ENCODE measurements at places on chromosomes 6 and 20.

DNA sequence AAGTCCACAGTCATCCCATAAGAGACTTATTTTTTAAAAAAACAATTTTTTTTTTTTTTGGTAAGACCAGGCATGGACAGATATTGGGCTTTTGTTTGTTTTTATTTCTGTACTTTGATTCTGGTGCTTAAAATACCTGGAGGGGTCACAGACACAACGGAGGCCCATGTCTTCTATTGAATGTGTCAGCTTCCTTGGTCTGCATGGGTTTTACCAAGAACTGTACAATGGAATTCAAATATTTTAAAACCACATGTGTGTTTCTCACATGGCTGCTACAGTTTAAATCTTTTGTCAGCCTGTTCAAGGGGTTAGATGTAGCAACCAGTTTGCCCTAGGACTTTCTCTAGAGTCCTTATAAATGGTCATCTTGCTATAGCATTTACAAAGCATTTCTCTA is 139.8 kb downstream of the SOX4 start:
- DNase-seq, result no peak

- no peak for DNase-seq
These were observed 44.4 kb downstream of the MDFI start for GRCh38 chr6:41682497-41683272.

DNA sequence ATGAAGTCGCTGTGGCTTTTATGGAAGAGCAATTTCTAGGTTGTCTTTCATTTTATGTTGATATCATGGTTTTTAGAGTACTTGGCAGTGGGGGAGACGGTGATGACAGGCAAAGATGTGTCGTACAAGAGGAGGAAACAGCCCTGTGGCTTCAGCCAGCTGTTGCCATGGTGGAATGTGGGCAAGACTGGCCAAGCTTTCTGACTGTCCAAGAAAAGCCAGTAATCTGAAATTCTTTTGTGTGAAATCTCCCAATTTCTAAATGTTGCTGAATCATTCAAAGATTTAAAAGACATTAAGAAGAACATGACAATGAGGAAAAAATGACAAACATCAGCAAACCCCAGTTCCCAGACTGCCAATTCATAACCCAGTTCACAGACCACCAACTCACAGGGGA is 23.1 kb downstream of the PFDN4 start:
- DNase-seq, result no peak

GRCh38 chr20:33551778-33552177 is 61.9 kb downstream of the CBFA2T2 start:
- no peak for DNase-seq

DNA sequence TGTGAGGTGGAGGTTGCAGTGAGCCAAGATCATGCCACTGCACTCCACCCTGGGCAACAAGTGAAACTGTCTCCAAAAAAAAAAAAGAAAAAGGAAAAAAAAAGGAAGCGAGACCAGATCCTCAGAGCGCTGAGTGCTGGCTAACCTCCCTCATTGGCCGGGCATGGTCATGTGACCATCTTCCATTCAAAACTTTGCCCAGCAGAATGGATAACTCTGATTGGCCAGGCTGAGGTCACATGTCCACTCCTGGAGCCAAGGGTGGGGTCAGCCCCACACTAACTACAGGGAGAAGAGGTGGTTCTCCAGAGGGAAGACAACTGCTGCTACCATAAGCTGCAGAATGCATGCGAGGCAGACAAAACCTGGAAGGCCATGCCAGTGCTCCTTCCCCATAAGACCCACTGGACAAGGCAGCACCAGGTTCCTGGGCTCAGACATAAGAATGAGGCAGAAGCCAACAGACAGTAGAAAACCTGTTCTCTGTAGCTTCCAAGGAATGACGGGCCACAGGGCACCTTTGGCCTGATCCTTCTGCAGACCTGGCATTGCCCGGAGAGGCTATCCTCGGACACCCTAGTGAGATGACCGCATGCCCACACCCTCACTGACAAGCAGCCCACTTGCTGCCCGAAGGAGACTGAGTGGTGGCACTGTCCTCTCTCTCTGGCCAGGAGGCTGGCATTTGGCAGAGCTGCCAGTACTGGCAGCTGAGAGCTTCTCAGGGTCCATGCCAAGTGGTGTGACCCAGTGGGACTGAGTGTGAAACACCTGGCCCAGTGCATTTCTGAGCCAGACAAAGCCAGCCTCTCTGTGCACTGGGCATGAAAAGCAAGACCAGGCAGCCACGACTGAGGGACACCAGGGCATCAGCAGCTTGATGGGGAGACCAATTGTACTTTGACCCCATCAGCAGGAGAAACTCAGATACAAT is 311.9 kb upstream of the SULF2 start:
- no peak for DNase-seq

DNA sequence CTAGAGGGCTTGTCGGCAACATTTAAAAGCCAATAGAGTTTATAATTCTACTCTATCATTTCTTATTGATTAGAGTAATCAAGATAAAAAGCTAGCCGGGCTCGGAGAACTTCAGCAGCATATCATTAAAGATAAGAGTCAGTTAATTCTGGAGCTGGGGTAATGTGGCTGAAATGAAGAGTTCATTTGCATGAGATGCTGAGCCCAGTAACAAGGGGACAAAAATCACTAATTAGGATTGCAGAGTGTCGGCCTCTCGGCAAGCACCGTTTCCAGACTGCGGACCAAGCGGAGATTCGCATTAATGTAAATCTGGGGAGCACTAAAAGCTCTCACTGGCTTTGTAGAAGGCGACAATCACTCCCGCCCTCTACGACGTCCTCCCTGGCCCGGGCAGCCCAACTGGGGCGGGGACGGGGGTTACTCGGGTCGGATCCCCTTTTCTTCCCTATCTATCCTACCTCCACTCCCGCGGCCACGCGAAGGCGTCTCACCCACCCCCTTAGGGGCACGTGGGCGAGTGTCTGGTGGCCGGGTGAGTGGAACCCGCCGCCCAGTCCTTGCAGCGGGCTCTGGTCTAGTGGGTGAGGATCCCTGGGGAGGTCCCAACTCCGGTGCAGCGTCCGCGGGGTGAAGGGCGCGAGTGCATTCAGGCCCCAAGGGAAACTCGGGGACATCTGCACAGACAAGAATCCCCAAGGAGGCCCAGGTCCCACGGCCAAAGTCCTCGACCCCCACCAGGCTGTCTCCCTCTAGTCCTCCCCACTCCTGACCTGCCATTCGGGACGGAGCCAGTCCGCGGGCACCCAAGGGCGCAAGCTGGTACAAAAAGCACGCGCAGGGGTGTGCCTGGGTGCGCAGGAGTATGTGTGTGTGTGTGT is 42.2 kb upstream of the OSTM1 start:
- DNase-seq, result no peak

DNA sequence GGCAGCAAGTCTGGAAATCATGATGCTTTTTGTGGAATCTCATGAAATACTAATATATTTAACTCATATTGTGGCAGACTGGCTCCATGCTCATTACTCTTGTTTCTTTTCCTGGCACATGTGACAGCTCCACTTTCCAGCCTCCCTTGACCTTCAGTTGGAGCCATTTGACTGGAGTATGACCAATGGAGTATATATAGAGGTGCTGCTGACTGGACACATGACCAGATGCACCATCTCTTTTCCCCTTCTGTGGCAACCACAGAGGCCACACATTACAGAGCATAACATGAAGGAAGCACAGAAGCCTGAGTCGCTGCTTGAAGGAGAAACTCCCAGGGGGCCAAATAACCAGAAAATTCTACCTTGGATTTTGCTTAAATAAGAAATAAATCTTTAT is 77.4 kb downstream of the MKKS start:
- no peak for DNase-seq

DNA sequence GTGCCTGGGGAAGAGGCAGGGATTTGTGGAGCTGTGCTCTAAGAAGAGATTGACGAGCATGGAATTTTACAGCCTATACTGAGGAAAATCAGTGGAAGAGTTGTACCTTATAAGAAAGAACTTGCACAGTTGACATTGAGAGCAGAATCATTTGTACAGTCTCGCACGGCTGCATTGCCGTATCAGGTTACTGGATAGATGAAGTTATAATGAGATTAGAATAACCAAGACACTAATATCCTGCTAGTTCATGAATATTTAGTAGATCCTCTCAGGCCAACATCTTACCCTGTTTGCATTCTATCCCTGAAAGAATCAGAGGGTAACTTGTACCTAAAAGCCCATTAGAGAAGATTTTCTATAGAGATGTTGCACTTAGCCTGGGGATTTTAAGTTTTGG is 447.1 kb downstream of the PREX1 start:
- no peak for DNase-seq

DNA sequence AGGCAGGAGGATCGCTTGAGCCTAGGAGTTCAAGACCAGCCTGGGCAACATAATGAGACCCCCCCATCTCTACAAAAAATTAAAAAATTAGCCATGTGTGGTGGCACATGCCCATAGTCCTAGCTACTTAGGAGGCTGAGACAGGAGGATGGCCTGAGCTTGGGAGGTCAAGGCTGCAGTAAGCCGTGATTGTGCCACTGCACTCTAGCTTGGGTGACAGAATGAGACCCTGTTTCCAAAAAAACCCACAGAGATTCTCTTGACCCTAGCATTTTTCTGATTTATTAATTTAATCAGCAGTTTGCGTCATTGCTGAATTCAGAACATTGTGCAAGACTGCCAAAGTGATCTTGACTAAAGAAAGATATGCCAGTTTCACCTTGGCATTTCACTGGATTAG is 36.8 kb downstream of the KDM1B start:
- DNase-seq, result no peak

- no peak for DNase-seq
These were observed 37.5 kb downstream of the AIG1 start for GRCh38 chr6:143098054-143098671.

GRCh38 chr6:110509617-110510241 is 33.3 kb upstream of the SLC22A16 start:
- DNase-seq, result no peak

- no peak for DNase-seq
These were observed 9.0 kb upstream of the BTN3A1 start for GRCh38 chr6:26392932-26393636.

GRCh38 chr6:117600008-117600743 is 2.1 kb downstream of the GOPC start:
- no peak for DNase-seq
